Liver (tissue), 10 donors: ENCODE measurements at places on chromosomes 2 and 18.

DNA sequence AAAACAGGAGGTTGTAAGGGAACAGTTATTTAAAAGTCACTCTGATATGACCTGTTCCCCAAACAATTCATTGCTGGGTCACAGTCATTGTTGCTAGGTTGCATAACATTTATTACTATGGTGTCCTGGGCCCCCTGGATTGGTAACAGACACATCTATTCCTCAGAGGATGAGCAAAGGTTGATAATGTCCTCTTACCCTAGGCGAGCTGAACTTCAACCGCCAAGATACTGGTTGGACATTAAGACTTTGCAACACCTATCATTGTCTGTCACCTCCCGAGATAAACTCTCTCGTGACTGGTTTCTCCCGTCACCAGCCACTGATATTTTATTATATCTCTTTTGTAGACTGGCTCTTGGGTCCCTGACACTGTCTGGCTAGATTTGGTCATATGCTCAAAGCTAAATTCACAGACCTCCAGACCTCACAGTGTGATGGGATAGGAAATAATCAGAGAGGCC is 361.3 kb downstream of the ZNF521 start:
- H3K36me3 ChIP-seq, result no peaks in the 10 kb centered on the region
- no peak for DNase-seq
- no peak overlapping the region for H3K4me3 ChIP-seq
- H3K4me1 ChIP-seq, result no peaks in the 10 kb centered on the region
- H3K27me3 ChIP-seq, result peaks cover 2% of the 10 kb centered on the region

DNA sequence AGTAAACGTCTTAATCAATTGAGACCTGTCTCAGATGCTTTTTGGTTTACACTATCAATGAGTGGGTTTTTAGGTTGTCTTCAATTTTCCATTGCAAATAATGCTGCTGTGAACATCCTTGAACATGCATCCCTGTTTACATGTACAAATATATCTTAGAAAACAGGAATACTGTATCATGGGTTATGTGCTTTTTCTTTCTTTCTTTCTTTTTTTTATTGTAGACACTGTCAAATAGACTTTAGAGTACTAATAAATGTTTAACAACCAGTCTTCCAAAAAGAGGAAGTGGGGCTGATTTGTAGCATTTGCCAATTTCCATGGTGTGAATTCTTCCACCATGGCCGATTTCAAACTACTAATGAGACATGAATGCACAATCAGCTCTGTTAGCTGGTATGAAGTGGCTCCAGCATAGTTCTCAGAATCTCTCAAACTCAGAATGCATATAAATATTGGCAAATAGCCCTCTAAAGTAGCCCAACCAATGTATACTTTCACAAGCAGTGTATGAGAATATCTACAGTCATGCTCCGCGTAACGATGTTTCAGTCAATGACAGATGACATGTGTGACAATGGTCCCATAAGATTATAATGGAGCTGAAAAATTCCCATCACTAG is 50.3 kb upstream of the B3GNT2 start:
- no peak for DNase-seq
- no peaks in the 10 kb centered on the region for H3K27me3 ChIP-seq
- H3K27ac ChIP-seq, result no peak overlapping the region
- no peaks in the 10 kb centered on the region for H3K36me3 ChIP-seq
- H3K4me3 ChIP-seq, result no peak overlapping the region

DNA sequence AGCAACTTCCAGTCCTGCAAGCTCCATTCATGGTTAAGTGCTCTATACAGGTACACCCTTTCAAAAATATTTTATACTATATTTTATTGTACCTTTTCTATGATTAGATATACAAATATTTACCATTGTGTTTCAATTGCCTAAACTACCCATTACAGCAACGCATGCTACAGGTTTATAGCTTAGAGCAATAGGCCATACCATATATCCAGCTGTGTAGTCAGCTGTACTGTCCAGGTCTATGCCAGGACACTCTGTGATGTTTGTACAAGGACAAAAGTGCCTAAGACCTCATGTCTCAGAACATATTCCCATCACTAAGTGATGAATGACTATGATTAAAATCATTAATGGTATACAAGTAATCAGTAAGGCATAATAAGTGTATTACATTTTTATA is 368.7 kb downstream of the CMPK2 start:
- no peaks in the 10 kb centered on the region for H3K27me3 ChIP-seq
- H3K4me3 ChIP-seq, result no peak overlapping the region
- H3K36me3 ChIP-seq, result no peaks in the 10 kb centered on the region

- no peak for DNase-seq
- H3K27me3 ChIP-seq, result no peaks in the 10 kb centered on the region
- no peak overlapping the region for H3K27ac ChIP-seq
- H3K4me3 ChIP-seq, result no peak overlapping the region
- no peaks in the 10 kb centered on the region for H3K36me3 ChIP-seq
Observed at GRCh38 chr2:62801110-62801509, 95.6 kb downstream of the EHBP1 start.

DNA sequence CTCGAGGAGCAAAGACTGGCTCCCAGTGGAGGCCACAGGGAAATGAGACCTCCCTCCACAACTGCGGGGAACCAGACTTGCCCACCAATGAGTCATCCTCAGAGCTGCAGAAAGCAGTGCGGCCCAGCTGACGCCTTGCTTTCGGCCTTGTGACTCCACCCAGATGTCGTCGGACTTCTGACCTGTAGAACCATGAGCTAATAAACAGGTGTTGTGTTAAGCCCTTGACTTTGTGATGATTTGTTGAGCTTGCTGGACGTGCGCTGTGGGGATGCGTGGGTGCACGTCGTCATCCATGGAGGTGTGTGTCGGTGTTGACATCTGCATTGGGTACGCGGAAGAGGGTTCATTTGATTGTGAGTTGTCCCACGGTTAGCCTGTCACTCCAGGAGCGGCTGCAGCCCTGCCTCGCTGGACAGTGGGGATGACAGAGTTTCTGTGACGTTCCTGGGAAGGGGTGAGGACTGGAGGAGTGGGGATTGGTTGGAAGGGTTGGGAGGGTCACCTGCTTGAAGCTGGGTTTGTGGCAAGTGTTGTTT is 154.1 kb downstream of the SH3BP4 start:
- no peaks in the 10 kb centered on the region for H3K27me3 ChIP-seq
- H3K4me3 ChIP-seq, result no peak overlapping the region
- no peak for DNase-seq
- peaks cover 3% of the 10 kb centered on the region for H3K4me1 ChIP-seq

DNA sequence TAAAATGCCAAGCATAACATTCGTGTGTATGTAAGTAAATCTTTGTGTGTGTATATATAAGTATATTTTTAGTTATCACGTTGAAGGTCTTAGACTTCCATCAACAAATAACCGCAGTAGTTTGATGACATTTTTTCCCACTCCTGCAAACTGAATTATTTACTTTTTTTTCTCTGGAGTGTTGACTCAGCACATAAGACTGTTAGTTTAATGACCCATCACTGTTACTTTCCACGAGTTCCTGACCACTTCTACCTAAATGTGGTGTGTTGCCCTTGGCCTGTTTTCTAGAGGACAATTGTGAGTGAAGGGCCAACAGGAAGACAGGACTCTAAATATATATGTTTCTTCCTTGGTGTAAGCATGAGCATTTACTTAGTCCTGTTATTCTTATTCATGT is 71.3 kb upstream of the TXNDC2 start:
- no peak overlapping the region for H3K4me3 ChIP-seq
- no peak for DNase-seq
- H3K36me3 ChIP-seq, result no peaks in the 10 kb centered on the region

DNA sequence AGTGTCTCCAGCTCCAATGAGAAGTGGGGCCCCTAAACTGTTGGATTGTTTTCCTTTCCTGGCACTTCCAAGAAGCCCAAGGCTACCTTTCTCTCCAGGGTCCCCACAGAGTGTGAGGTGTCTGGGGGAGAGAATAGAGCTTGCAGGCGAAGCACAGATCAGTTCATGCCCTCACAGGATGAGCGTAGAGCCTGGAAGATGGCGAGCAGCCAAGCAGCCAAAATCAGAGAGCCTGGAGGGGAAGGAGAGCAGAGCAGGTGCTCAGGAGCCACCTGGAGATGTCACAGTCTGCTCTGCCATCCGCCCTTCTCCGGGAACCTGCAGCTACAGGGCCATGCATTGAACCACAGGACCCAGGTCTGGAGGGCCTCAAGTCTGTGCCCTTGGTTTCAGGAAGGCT is 54.7 kb upstream of the TCF7L1 start:
- H3K4me3 ChIP-seq, result no peak overlapping the region
- no peak overlapping the region for H3K27ac ChIP-seq
- H3K36me3 ChIP-seq, result no peaks in the 10 kb centered on the region
- DNase-seq, result no peak
- no peaks in the 10 kb centered on the region for H3K4me1 ChIP-seq

GRCh38 chr18:57346876-57347275 is 5.5 kb upstream of the ST8SIA3 start:
- H3K4me3 ChIP-seq, result no peak overlapping the region
- DNase-seq, result no peak
- H3K4me1 ChIP-seq, result no peaks in the 10 kb centered on the region
- no peaks in the 10 kb centered on the region for H3K27me3 ChIP-seq
- no peaks in the 10 kb centered on the region for H3K36me3 ChIP-seq
- no peak overlapping the region for H3K27ac ChIP-seq

GRCh38 chr2:37827911-37828511 is 97.1 kb upstream of the RMDN2 start:
- no peak overlapping the region for H3K27ac ChIP-seq
- H3K36me3 ChIP-seq, result no peaks in the 10 kb centered on the region
- DNase-seq, result no peak
- no peak overlapping the region for H3K4me3 ChIP-seq
- H3K4me1 ChIP-seq, result peaks cover 2% of the 10 kb centered on the region
- no peaks in the 10 kb centered on the region for H3K27me3 ChIP-seq

- no peak for DNase-seq
- no peaks in the 10 kb centered on the region for H3K36me3 ChIP-seq
- no peak overlapping the region for H3K27ac ChIP-seq
- H3K4me3 ChIP-seq, result no peak overlapping the region
Observed at GRCh38 chr2:185384822-185385560, 353.6 kb upstream of the FSIP2 start.

DNA sequence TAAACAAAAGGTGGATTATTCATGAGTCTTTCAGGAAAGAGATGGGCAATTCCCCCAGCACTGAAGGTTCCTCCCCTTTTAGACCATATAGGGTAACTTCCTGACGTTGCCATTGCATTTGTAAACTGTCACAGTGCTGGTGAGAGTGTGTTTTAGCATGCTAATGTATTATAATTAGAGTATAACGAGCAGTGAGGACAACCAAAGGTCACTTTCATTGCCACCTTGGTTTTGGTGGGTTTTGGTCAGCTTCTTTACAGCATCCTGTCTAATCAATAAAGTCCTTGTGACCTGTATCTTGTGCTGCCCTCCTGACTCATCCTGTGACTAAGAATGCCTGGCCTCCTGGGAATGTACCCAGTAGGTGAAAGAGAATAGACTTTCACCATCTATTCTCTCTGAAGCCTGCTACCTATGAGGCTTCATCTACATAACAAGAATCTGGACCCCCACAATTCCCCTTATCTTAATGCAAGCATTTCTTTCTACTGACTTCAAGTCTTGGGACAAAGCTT is 148.7 kb downstream of the CABLES1 start:
- no peaks in the 10 kb centered on the region for H3K36me3 ChIP-seq
- no peaks in the 10 kb centered on the region for H3K27me3 ChIP-seq
- H3K4me1 ChIP-seq, result no peaks in the 10 kb centered on the region
- H3K27ac ChIP-seq, result no peak overlapping the region

- no peak for DNase-seq
- no peaks in the 10 kb centered on the region for H3K36me3 ChIP-seq
- H3K27ac ChIP-seq, result no peak overlapping the region
- H3K4me3 ChIP-seq, result no peak overlapping the region
Observed at GRCh38 chr2:235960011-235960715, 208.0 kb downstream of the GBX2 start.

GRCh38 chr2:169693360-169693759 is 845 bp downstream of the CFAP210 start:
- no peak overlapping the region for H3K4me3 ChIP-seq
- no peaks in the 10 kb centered on the region for H3K36me3 ChIP-seq
- H3K27ac ChIP-seq, result peak overlapping the region; percentile 32
- DNase-seq, result no peak
- peaks cover 18% of the 10 kb centered on the region for H3K4me1 ChIP-seq

- H3K4me1 ChIP-seq, result no peaks in the 10 kb centered on the region
- no peak overlapping the region for H3K27ac ChIP-seq
Observed at GRCh38 chr18:70261141-70261788, 27.6 kb upstream of the SOCS6 start.

DNA sequence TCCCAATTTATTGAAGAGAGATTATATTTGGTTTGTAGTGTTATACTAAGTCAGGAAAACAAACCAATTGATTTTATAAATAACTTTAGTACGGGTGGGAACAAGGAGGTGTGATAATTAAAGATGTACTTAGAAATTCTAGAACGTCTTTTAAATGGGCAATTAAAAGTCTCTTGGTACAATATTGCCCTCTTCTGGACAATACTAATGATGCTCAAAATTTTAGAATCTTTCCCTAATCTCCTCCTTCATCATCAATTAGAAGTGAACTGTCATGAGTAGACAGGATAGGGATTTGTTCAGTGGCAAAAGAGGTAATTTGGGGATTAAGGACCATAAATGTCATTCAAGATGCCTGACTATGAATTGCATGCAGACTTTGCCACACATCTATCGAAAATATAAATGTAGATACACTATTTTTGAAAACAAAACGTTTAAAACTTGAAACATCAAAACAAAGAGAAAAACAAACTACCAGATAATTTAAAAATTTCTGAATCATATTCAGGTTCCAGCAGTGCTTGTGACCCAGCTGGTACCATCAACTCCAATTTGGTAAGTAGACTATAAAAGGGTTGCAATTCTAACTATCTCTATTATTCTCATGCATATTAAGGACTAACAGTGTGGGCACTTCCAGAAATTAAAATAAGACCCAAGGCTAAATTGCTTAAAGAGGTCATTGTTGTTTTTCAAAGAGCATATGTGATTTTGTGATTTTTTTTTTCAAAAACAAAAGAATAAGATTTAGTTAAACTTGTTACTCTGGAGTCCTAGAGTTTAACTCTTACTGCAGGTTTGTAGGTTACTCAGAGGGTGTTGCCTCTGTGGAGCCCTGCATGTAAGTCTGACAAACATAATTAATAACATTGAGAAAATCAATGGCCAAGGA is 123.5 kb downstream of the LAMA3 start:
- H3K36me3 ChIP-seq, result no peaks in the 10 kb centered on the region
- H3K4me3 ChIP-seq, result no peak overlapping the region
- no peak overlapping the region for H3K27ac ChIP-seq
- H3K27me3 ChIP-seq, result no peaks in the 10 kb centered on the region
- DNase-seq, result no peak
- no peaks in the 10 kb centered on the region for H3K4me1 ChIP-seq

- no peaks in the 10 kb centered on the region for H3K36me3 ChIP-seq
- no peaks in the 10 kb centered on the region for H3K27me3 ChIP-seq
- H3K4me1 ChIP-seq, result peaks cover 19% of the 10 kb centered on the region
- H3K4me3 ChIP-seq, result no peak overlapping the region
- H3K27ac ChIP-seq, result no peak overlapping the region
Observed at GRCh38 chr2:43490252-43490786, 105.5 kb downstream of the THADA start.

- no peak overlapping the region for H3K27ac ChIP-seq
- H3K4me3 ChIP-seq, result no peak overlapping the region
- no peak for DNase-seq
- no peaks in the 10 kb centered on the region for H3K4me1 ChIP-seq
Observed at GRCh38 chr2:162062559-162062958, 11.5 kb downstream of the DPP4 start.
